ENCODE measurements at places on chromosomes 2 and 18. TPM values are rescaled to one million over a fixed set of nuclear protein-coding genes. Genes with fewer than 3 reads are reported as not detected.

Gene TEX44
- not detected for total RNA-seq

Gene TRAK2
- total RNA-seq, result 19.2 TPM

Gene SIGLEC15
- total RNA-seq, result 0.06 TPM

Gene AGPS
- 124 TPM for total RNA-seq

Gene PMAIP1
- 24.2 TPM for total RNA-seq

Gene SKA1
- 71.5 TPM for total RNA-seq

All from SJSA1 (cell line).